ENCODE measurements at places on chromosomes 6 and 20.

DNA sequence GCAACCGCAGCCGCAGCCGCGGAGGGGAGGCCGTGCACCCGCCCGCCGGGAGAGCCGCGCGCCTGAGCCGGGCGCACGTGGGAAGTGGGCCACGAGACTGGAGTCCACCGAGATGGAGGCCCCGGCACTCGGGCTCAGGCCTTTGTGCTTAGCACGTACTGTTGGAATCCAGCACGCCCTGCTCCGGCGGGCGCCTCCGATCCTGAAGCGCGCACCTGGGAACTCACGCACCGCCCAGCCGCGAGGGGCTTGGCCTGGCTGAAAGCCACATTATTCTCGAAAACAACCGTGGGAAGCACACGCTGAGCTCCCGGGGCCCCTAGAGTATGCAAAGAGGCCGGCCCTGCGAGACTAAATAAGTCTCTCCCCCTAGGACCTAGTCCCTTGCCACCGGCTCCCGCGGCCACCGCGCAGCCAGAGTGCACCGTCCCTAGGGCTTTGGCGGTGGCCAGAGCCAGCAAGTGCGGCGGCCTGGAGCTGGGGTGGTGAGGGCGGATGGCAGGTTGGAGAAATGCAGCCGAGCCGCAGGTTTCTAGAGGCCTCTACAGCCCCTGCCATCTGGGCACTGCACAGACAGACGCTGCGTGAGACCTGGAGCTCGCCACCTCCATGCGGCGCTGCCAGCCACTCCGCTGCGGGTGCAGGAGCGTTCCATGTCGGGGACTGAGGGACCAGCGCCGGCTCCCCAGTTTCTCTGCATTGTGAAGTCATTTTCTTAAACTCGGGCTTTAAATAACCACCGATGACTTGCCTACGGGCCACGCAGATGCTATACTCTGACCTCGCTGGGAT lies 42.0 kb upstream of the LY86 start:
- no peak for DNase-seq

GRCh38 chr6:116102873-116103272 lies 2.2 kb downstream of the NT5DC1 start:
- DNase-seq, result no peak

- DNase-seq, result no peak
Measured at GRCh38 chr6:102344769-102345168, 951.3 kb downstream of the GRIK2 start.

DNA sequence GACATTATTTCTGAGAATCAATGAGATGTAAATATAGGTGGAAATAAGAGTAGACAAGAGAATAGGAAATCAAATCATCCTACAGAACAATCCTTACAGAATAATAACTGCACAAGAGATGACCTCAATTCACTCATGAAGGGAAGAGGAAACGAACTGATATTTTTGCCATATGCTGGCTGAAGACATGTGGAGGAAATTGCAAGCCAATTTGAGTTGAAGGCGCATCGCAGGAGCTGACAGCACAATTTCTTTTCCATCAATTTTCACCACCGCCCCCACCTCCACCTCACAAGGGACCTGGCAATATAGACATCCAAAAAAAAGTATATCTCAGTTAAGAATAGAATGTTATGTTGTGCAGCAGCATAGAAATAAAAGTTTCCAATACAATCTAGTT lies 20.3 kb downstream of the CITED2 start:
- DNase-seq, result no peak
